ENCODE measurements at places on chromosomes 3 and 15.

DNA sequence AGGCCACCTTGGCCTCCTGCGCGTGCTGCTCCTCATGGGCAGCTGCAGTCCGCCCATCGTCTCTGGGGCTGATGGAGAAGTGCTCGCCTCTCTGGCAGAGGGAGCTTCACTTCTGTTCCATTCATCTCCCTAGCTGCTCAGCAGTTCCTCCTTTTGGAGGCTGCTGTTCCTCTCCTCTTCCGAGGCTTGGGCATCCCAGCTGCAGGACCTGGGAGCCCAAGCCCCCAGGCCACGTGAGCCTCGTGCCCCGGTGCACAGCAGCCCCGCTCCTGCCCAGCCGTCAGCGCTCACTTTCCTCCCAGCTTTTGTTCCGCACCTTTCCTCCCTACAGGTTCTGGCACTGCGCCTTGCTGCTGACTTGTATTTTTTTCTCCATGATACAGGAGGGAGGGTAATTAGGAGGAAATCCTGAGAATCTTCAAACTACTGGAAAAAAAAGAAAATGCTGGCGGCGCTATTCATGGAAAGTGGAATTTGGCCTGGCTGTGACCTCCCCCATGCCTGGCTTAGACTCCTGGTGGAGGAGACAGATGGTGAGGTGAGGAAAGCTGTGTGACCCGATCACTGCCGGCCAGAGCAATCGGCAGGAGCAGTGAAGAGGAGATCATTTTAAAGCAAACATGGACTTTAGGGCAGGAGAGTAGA, 210.1 kb downstream of the CHST2 start:
- peak; percentile 55 for DNase-seq

GRCh38 chr3:63964681-63965485, 52.7 kb upstream of the SCAANT1 start:
- DNase-seq, result peak; percentile 78

DNA sequence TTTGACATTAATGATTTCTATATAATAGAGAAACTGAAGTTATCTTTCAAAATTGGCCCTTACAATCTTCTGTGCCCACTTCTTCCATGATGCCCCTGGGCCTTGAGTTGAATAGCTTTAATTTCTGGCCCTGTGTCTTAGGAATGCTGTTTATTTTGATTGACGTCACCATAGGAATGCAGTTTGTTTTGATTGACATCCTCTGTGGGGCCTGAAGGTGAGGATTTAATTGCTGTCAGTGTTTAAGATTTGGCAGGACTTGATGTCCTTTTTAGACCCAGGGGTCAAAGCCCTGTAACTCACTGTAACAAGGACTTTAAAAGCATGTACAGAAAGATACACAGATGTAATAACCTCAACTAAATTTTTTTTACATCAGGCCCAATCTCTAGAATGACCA, 83.3 kb downstream of the GLDN start:
- DNase-seq, result no peak

DNA sequence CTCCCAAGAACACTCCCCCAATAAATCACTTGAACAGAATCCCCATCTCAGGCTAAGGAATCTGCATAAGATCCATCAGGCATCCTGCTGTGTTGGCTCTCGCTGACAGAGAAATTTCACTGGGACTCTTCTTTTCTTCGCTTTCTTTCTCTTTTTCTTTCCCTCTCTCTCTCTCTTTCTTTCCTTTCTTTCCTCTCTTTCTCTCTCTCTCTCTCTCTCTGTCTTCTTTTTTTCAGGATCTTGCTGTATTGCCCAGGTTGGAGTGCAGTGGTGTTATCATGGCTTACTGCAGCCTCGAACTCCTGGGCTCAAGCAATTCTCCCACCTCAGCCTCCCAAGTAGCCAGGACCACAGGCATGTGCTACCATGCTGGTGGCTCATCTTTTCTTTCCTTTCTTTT, 4.5 kb upstream of the SLC28A1 start:
- DNase-seq, result no peak

DNA sequence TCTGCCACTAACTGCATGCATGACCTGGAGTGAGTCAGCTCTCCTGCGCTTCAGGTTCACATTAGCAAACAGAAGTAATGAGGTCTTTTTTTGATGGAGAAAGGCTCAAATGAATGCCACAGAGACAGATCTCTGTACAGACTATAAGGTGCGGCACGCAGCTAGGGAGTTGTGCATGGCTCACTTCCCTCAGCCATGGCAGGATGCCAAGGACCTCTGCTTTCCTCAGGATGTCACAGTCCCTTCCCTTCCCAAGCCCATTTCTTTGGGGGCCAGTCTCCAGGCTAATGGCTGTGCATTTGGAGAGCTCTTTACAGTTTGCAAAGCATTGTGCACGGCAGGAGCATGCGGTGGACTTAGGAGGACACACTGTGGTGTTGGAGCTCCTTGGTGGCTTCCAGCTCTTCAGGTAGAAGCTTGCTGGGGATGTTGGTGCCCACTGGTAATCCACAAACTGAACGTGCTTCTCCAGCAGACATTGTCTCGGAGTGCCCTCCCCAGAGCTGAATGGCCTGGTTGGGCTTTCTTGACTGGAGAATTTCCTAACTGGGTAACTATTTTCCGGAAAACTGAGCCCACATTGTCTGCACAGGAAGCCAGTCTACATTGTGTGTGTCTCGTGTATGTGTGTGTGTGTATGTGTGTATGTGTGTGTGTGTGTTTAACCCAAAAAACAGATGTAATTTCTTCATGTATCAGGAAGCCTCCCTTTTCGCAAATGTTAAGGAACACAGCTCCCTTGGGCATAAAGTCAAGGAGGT, 172.5 kb upstream of the TLE3 start:
- DNase-seq, result peak; percentile 23

- DNase-seq, result peak; percentile 73
Measured at GRCh38 chr3:123618768-123619484, 34.1 kb upstream of the HACD2 start.

DNA sequence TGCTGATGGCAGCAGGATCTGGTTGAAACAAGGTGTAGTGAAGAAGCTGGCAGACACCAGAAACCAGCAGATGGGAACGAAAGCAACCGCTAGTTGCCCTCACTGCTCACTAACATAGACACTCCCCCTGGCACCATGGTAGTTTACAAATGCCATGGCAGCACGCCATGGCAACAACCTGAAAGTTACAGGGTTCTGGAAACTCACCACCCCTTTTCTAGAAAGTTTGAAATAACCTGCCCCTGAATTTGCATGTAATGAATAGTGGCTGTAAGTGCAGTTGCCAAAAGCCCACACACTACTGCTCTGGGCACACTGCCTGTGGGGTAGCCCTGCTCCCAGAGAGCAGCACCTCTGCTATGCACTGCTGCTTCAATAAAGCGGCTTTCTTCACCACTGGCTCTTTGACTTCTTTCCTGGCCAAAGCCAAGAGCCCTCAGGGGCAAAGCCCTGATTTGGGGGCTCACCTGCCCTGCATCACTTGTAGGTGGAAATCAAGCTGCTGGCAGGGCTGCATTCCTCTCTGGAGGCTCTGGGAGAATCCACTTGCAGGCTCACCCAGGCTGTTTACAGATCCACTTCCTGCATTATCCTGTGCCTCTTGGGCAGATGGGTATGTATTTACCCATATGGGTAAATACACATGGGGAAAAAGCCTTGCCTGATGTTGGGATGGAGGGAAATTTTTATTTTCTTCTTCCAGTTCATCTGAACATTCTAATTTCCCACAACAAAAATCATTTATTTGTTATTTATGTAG, 2.0 kb upstream of the GP9 start:
- DNase-seq, result no peak

- DNase-seq, result no peak
Measured at GRCh38 chr15:69991551-69991980, 106.2 kb downstream of the TLE3 start.

DNA sequence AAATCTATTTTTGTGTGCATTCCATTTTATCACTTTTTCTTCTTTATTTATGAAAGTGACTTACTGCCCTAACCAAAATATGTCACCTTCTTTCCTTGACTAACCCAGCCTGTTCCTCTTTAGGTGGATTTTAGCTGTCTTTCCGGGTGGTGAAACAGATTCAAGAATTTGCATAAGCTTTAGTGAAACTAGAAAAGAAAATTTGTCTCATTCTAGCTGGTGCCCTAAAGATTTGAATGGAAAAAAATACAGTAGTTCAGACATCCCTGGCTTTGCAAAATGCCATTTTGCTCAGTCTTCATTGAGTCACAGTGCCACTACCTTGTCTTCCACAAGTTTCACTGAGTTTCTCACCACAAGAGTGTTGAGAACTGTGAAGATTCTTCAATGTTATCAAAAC, 28.2 kb upstream of the CCDC50 start:
- no peak for DNase-seq

DNA sequence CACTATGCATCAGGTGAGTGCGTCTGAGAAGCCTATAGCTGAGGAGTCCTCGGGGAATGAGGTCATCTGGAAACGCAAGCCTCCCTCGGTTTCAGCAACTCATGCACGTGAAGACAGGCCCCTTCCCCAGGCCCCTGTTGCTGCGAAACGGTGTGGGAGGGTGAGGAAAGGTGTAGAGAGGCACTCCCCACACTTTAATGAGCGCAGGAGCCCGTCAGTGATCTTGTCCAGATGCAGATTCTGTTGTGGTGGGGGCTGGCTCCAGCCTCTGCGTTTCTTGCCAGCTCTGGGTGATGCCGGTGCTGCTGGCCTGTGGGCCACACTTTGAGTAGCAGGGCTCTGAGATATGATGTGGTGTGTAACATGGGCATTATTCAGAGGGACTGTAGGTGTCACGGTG, 38.6 kb upstream of the LACTB start:
- no peak for DNase-seq

DNA sequence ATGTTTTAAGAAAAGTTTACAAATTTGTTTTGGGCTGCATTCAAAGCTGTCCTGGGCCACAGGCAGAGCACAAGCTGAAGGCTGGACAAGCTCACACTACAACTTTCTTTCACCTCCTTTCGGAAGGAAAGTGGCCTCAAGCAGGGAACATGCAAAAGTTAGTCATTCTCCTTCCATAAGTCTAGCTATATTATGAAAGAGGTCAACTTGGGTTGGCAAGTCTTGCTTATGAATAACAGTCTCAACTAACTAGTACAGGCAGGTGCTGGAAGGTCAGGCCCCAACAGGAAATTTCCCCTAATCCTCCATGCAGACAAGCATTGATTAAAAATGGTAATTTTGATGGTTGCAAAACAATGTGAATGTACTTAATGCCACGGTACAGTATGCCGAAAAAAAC, 69.4 kb downstream of the OSBPL10 start:
- no peak for DNase-seq

DNA sequence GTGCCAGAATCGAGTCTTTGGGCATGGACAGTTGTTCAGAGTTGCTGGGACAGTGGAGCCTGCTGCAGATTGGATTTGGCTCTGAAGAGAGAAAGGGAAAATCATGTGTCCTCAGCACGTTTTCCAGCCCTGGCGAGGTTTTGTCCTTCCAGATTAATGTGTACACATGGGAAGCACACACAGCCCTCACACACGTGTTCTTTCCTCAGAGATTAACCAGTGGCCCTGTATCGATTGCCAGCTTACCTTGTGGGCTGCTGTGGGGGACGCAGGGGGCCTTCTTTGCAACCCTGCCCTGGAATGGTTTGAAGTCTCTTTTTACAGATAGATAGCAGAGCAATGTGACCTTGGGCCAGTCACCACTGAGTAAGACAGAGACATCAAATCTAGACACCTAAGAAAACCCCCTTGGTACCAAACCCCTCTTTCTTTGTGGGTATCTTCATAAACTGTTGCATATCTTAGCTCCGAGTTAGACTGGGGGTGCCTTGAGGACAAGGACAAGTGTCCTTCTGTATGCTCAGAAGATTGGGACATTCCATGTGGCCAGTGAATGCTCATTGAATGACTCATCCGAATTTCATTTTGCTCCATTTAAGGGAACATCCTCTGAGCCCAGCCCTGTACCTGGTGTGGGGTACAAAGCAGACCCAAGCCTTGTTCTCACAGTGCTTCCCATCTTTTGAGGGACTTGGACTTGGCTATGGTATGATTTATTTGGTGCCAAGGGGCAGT, 48.0 kb downstream of the SMAD6 start:
- DNase-seq, result no peak
